CD4-positive, CD25-positive, alpha-beta regulatory T cell (primary cell): ENCODE measurements at places on chromosomes 6 and 20.

DNA sequence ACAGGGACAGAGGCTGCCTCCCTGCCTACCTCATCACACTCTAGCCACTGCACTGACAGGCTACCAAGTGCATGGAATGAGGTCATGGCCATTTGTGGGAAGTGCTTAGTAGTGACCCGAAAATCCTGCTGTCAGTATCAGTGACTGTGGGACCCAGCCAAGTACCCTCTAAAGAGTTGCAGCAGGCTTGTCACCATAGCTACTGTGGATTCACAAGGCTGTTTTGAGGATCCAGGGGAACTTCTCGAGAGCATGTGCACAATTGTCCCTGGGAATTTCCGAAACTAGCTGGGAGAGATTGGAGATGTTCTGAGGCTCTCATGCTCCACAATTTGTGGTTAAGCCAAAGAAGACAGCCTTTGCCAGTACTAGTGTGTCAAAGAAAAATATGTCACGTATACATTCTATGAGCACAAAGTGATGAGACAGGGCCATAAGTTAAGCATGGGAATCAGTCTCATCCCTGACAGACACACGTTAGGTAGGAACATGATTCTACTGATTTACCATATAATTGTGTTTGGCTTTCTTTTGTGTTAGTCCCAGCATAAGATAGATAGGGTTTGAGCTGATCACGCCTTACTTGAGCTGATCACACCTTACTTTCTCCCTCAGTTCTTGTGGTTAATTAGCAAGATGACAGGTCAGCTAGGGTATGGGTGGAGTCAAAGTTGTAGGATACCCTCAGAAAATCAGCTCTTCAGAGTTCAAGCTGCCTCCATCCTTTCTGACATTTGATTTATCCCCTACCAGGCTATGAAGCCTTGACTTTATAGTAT is 42.6 kb upstream of the TMEM170B start:
- DNase-seq = no peak

GRCh38 chr6:75830959-75831885 is 82.2 kb downstream of the MYO6 start:
- DNase-seq = no peak

GRCh38 chr6:423799-424345 is 32.3 kb downstream of the IRF4 start:
- DNase-seq = no peak

DNA sequence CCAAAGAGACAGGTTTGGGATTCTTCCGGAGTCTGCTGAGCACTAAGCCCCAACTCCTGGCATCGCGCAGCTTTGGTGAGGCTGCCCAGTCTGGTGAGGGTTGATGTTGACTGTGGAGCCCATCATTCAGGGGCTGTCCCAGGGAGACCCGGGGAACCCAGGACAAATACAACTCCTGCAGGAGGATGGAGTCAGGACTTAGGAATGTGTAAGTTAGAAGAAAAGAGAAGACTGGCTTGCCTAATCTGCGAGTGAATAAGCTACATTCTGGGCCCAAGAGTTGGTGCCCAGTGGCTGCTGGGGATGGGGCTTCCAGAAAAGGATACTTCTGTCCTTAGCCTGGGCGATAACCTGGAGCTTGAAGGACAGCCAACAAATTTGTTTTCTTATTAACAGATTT is 47.9 kb downstream of the STK35 start:
- no peak for DNase-seq

- DNase-seq = no peak
Measured at GRCh38 chr20:48313324-48313723, 514.5 kb downstream of the PREX1 start.
